Calu3 (cell line): ENCODE measurements at places on chromosomes 7 and 10.

DNA sequence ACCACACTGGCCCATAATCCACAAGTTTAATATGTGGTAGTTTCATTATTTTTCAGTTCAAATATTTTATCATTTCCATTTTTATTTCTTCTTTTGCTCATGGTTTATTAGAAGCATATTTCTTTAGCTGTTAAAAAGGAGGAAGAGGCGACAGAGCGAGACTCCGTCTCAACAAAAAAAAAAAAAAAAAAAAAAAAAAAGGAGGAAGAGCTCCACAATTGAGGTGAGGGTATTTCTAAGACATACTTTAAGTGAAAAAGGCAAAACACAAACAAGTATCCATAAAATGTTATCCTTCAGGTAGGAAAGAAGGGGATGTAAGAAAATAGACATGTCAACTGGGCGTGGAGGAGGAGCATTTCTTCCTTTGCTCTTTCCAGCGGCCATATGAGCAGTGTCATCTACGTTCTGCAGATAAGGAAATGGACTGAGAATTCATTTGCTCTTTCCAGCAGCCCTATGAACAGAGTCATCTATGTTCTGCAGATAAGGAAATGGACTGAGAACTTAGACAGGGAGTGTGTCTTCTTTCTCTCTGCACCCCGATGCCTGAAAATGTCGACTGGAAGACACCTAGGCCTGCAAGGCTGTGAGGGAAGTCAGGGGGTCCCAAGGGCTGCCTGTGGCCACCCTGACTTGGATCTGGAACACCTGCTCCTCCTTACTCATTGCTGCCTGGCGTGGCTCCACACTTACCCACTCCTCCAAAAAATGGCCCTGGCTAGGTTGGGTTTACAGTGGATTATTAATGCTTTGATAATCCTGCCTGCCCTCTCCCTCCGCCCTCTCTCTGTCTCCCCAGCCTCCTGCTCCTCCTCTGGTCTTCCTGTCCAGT lies 18.9 kb upstream of the RAMP3 start:
- no peaks in the 10 kb centered on the region for H3K36me3 ChIP-seq
- peaks cover 53% of the 10 kb centered on the region for H3K27me3 ChIP-seq
- no peak overlapping the region for H3K4me3 ChIP-seq
- H3K4me1 ChIP-seq: peaks cover 7% of the 10 kb centered on the region
- DNase-seq: no peak

DNA sequence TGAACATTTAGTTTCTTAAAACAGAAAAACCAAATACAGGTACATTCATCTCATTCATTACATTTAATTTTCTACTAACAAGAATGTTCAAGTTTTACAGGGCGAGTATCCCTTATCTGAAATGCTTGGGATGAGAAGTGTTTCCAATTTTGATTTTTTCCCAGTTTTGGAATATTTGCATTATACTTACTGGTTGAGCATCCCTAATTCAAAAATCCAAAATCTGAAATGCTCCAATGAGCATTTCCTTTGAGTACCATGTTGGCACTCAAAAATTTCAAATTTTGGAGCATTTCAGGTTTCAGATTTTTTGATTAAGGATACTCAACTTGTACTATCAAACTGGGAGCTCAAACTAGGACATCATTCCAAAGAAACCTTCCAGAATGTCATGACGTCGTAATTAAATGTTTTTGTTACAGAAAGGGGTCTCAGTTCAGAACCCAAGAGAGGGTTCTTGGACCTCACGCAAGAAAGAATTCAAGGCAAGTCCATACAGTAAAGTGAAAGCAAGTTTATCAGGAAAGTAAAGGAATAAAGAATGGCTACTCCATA lies 90.8 kb upstream of the PIK3CG start:
- peak overlapping the region; percentile 50 for H3K4me3 ChIP-seq
- H3K4me1 ChIP-seq: peaks cover 78% of the 10 kb centered on the region
- H3K27ac ChIP-seq: peak overlapping the region; percentile 96
- H3K36me3 ChIP-seq: peaks cover 28% of the 10 kb centered on the region

GRCh38 chr10:7320072-7320471 lies 90.8 kb downstream of the SFMBT2 start:
- DNase-seq: no peak
- H3K27me3 ChIP-seq: peaks cover 30% of the 10 kb centered on the region
- H3K27ac ChIP-seq: no peak overlapping the region
- no peak overlapping the region for H3K4me3 ChIP-seq

DNA sequence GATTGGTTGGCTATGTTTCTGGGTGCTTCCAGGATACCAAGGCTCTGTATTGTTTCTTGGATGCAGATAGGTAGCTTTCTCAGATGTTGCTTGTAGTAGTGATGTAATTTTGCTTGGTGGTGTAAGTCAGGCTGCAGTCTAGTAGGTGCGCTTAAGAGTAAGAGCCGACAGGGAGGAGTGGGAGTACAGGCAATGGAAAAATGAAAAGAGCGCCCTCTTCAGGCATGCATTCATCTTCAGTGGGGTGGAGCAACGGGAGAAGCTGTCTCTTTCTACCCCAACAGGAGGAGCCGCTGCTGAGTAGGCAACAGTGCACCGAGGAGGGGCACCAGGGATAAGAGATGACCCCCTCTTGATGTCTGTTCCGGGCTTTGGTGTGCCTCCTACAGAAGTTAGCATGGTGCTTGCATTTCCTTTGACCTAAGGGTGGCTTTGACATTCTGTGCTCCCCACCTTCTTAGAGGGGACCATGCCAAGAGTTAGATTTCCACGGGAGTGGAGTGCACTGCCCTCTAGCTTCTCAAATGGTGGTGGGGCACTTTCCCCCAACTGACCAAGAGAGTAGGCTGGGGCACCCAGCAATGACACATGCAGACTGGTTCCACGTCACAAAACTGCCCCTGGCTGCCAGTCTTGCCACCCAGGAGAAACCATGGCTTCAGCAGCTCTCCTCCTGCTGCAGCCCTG lies 56.1 kb downstream of the ZNF783 start:
- DNase-seq: no peak
- no peaks in the 10 kb centered on the region for H3K4me1 ChIP-seq
- no peaks in the 10 kb centered on the region for H3K36me3 ChIP-seq

GRCh38 chr7:142033154-142033553 lies 37.5 kb downstream of the MGAM start:
- H3K27me3 ChIP-seq: no peaks in the 10 kb centered on the region
- H3K4me1 ChIP-seq: peaks cover 10% of the 10 kb centered on the region
- no peak overlapping the region for H3K27ac ChIP-seq
- H3K4me3 ChIP-seq: no peak overlapping the region
- no peaks in the 10 kb centered on the region for H3K36me3 ChIP-seq

- H3K27me3 ChIP-seq: no peaks in the 10 kb centered on the region
- no peak overlapping the region for H3K4me3 ChIP-seq
- H3K4me1 ChIP-seq: no peaks in the 10 kb centered on the region
- DNase-seq: no peak
Observed at GRCh38 chr7:132895231-132895630, 186.7 kb downstream of the CHCHD3 start.

GRCh38 chr7:157461573-157462418 lies 125.0 kb downstream of the DNAJB6 start:
- peak overlapping the region; percentile 18 for H3K4me3 ChIP-seq
- H3K4me1 ChIP-seq: peaks cover 17% of the 10 kb centered on the region
- no peak overlapping the region for H3K27ac ChIP-seq
- peaks cover 50% of the 10 kb centered on the region for H3K27me3 ChIP-seq

- H3K27ac ChIP-seq: peak overlapping the region; percentile 70
- peaks cover 7% of the 10 kb centered on the region for H3K27me3 ChIP-seq
- peak overlapping the region; percentile 55 for H3K4me3 ChIP-seq
- H3K36me3 ChIP-seq: no peaks in the 10 kb centered on the region
Observed at GRCh38 chr7:148914208-148914777, 30.2 kb upstream of the EZH2 start.

DNA sequence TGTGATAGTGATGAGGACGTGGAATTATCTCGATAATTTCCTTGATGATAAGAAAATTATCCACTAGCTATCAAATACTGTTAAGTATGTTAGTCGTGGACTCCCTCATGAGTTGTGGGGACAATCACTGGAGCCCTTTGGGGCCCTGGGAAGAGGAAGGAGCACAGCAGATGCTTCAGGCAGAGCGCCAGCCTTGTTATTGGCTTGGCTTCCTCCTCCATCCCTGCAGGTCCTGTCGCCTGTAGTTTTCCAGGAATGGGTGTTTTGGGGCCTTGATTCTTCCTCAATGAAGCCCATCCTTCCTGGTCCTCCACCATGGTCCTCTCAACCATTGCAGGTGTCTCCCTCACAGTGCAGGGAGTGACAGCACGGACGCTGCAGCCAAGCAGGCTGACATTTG lies 32.5 kb upstream of the ZNF32 start:
- no peaks in the 10 kb centered on the region for H3K4me1 ChIP-seq
- H3K27me3 ChIP-seq: peaks cover 26% of the 10 kb centered on the region
- H3K36me3 ChIP-seq: no peaks in the 10 kb centered on the region
